ENCODE measurements at places on chromosomes 6 and 20.
A peak's percentile ranks its signal among the peaks of the same experiment; 100 is the strongest.

DNA sequence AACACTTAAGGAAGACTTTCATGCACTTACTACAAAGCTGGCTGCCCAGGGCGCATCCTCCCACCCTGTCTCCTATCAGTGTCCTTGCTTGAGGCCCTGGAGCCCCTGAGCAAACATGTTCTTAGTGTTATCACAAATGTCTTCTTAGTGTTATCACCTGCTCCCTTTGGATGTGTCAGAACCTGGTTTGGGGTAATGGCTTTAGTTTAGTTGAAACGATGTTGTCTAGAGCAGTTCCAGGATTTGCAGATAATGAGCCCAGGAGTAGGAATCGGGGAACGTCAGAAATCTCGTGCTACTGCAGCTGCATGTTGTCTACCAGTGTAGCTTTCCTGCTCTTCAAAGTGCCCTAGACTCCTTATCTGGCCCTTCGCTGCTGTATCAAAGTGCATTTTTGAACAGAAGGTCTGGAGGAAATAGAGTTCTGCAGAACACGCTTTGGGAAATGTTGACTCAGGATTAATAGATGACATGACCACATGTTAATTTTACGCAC, 69.6 kb downstream of the PHACTR2 start:
- H3K36me3 ChIP-seq = no peaks in the 10 kb centered on the region
- DNase-seq = no peak
- H3K4me3 ChIP-seq = no peak overlapping the region
- H3K4me1 ChIP-seq = peaks cover 4% of the 10 kb centered on the region
- no peak overlapping the region for H3K27ac ChIP-seq

GRCh38 chr6:13953061-13953705, 28.4 kb downstream of the RNF182 start:
- H3K4me3 ChIP-seq = no peak overlapping the region
- no peak overlapping the region for H3K27ac ChIP-seq
- H3K27me3 ChIP-seq = peaks cover 29% of the 10 kb centered on the region
- H3K36me3 ChIP-seq = no peaks in the 10 kb centered on the region

- no peak overlapping the region for H3K27ac ChIP-seq
- peaks cover 6% of the 10 kb centered on the region for H3K27me3 ChIP-seq
- no peak for DNase-seq
- H3K4me1 ChIP-seq = no peaks in the 10 kb centered on the region
These were observed 37.0 kb downstream of the MDFI start for GRCh38 chr6:41675176-41675775.

DNA sequence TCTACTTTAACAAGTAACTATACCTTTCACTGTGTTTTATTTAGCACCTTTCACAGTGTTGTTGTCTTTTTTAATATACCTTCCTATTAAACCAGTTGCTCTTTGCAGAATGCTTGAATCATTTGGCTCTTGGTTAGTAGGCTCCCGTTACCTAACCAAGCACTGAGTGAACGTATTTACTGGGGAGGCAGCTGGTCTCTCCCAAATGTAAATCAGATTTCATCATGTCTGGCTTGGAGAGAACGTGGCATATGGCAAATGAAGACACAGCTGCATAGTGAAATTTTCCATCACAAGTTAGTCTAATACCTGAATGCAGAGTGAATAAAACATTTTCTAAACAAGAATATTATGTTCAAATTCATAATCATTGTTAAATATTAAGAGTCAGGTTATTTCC, 12.4 kb downstream of the HTR1E start:
- DNase-seq = no peak
- H3K4me1 ChIP-seq = no peaks in the 10 kb centered on the region
- H3K27me3 ChIP-seq = no peaks in the 10 kb centered on the region
- H3K36me3 ChIP-seq = no peaks in the 10 kb centered on the region
- H3K4me3 ChIP-seq = no peak overlapping the region
- no peak overlapping the region for H3K27ac ChIP-seq

GRCh38 chr6:137665342-137665934, 171.2 kb upstream of the OLIG3 start:
- H3K4me1 ChIP-seq = peaks cover 5% of the 10 kb centered on the region
- H3K27ac ChIP-seq = no peak overlapping the region
- H3K27me3 ChIP-seq = peaks cover 6% of the 10 kb centered on the region
- no peak overlapping the region for H3K4me3 ChIP-seq

- H3K27ac ChIP-seq = peak overlapping the region; percentile 86
- peaks cover 6% of the 10 kb centered on the region for H3K36me3 ChIP-seq
- no peak overlapping the region for H3K4me3 ChIP-seq
- H3K4me1 ChIP-seq = peaks cover 25% of the 10 kb centered on the region
These were observed 8.6 kb upstream of the HIVEP2 start for GRCh38 chr6:142953373-142954273.

DNA sequence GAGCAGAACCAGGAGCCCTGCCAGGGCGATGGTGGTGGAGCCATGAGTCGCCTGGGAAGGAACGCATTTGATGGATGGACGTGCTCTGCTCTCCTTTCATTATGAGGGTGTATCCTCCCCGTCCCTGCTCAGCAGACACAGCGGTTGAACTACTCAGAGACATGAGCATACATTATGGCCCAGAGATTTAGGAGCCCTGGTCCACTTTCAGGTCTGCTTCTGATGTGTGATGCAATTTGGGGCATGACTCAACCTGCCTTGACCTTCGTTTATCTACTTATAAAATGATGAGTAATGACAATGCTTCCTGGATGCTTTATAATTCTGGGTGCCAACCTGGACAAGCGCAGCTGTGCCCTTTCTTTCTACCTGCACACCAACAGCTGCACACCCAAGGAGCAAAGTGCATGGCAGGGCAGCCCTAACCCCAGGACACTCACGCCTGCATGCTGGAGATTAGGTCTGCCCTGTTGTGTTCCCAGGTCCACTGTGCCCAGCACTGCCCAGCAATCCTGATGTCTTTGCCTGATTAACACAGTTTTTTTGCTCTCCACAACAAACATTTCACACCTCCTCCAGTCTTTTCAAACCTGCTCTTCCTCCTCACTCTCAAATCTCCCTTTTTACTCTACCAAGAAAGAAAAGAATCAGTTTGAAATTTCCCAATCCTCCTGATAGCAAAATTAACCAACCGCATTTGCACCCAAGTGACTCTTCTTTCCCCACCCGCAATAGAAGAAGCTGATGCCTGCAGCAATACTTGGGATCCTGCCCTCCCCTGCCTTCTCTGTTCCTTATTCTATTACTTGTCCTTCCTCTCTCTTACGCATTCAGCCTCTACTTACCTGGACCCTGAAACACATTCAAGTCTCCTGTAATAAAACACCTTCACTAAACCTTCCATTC, 81.2 kb downstream of the EZR start:
- H3K4me3 ChIP-seq = no peak overlapping the region
- peaks cover 29% of the 10 kb centered on the region for H3K4me1 ChIP-seq
- H3K36me3 ChIP-seq = peaks cover 38% of the 10 kb centered on the region
- no peak for DNase-seq

DNA sequence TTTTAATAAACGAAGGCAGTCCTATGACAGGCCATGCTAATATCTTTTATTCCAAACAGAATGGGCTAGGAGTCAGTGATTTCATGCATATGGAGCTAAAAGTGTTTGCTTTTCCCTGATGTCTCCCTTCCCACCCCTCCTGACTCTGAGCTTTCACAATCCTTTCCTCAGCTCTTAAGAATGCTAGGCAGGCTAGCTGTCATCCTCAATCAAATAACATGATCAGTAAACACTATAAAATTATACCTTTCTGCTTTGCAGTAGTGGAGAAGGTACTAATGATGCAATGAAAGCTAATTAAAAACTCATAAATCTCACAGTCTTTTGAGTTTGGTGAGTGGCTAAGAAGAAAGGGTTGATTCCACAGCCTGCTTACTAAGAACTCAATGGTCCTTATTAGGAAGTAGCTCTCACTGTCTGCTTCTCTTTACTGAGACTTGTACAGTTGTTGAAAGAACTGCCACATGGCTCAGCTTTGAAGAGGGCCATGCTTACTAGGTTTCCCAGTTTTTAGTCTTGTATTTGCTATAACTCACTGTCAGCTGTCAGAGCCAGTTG, 250.9 kb upstream of the JAG1 start:
- H3K27me3 ChIP-seq = peaks cover 2% of the 10 kb centered on the region
- DNase-seq = no peak
- no peak overlapping the region for H3K4me3 ChIP-seq
- no peak overlapping the region for H3K27ac ChIP-seq

DNA sequence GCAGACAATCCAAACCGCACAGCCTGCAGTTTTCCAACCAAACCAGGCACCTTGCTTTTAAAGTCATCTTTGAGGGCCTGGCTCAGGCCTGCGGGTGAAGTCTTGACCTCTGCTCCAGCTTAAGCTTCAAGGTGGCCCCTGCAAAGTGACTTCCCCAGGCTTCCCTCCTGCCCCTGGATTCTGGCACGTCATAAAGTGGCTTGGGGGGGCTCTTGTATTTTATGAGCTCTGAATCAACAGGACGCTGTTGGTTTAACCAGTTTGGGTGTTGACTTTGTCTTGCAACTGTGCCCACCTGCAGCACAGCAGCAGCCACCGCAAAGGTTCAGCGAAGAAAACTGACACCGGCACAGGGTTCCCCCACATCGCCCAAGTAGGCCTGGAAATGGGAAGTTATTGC, 81.2 kb downstream of the NFATC2 start:
- no peaks in the 10 kb centered on the region for H3K27me3 ChIP-seq
- no peak for DNase-seq
- peak overlapping the region; percentile 56 for H3K27ac ChIP-seq
- H3K4me1 ChIP-seq = peaks cover 30% of the 10 kb centered on the region
